ENCODE measurements at places on chromosomes 2 and 18.

DNA sequence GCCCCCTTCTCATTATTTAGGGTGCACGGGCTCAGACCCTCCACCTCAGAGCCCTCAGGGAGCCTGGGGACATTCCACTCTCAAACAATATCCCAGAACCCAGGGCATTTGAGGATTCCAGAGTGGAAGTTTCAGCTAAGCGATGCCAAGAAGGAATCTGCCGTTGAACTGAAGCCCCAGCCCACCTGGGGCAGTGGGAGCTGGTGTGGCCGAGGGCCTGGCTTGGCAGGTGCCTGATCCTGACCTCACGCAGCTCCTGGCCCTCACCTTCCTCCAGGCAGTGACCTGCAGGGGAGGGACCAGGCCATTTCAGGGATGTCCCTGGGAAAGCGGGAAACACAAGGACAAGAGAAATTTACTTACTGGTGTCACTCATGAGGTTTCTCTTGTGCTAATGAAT, 58.2 kb downstream of the ACKR3 start:
- no peak for DNase-seq

GRCh38 chr2:154713675-154714074, 15.2 kb downstream of the KCNJ3 start:
- DNase-seq: no peak

- DNase-seq: no peak
Observed at GRCh38 chr2:29236074-29236473, 120.9 kb downstream of the CLIP4 start.

GRCh38 chr2:101265893-101266499, 13.3 kb downstream of the CNOT11 start:
- DNase-seq: no peak

- DNase-seq: no peak
Observed at GRCh38 chr2:204039298-204039838, 102.8 kb downstream of the ICOS start.

DNA sequence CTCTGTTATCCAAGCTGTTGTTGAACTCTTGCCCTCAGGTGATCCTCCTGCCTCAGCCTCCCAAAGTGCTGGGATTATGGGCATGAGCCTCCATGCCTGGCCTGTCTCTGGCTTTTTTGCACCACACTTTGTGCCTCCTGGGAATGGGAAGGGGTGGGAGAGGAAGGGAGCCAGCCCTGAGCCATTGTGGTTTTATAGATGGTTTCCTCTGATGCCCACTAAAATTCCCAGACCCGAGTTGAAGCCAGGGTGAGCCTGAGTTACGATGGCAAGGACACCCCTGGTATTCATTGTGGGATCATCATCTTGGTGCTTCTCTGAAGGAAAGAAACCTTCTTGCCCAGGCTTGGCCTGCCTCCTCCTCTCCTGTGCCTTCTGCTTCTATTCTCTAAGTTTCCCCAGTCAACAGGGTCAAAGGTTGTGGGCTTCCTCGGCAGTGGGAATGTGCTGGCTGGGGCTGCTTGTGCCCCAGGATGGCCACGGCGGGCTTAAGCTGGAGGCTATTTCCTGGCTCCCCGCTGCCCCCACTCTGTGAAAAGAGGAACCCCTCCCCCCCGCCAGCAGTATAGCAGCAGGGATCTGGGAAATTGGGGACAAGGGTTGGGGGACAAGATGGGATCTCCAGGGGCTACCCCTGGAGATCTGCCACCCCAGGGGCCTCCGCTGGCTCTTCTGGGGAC, 106.2 kb downstream of the STPG4 start:
- no peak for DNase-seq

DNA sequence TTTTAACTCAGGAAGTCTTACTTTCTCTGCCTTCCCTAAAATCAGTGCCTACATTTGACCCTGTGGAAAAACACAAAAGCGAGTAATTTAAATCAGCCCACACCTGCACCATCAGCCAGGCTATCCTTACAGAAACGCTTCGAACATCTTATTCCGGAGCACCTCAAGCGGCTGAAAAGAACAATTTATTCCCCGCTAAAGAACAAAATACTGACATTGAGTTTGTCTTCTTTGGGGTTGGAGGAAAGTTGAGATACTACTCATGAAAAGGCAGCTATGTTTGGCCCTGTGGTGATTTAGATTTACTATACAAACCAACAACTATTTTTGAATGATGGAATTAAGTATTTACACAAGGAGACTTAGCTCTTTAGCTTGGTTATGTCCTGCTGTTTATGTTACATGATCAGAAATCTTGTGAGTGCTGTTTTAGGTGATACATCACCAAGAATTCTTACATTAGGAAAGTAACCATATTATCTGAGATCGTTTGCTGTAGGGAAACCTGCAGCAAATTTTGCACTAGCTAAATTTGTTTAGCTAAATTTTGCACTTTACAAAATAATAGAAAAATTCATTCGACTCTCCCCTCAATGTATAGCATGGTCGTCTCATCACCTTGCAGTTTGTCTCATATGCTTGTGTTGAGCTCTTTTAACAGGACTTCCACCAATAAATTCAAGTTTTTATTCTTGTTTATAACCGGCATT, 158.8 kb upstream of the SIX2 start:
- DNase-seq: no peak

DNA sequence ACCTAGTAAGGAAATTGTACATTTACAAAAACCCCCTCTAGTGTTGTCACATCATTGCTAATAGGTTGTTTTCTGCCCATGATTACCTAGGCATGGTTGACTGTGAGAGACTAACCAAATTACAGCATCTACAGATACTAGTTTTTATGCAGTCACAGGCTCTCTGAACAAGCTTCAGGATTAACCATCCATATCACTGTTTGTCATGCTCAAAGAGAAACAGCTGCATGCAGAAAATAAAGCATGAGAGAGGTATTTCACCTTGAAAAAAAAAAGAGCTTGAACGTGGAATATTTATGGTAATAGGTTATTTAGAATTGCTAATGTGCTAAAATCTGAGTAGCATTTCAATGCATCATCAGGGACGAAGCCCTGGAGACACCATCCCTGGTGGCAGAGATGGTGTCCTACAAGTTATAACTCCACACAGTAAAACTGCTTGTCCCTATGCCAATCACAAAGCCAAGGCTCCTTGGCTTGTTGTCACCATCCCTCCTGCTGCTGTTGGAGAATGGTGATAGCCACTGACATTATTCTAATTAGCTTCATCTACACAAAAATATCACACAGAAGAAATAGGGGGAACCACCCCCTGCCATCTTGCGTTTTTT, 5.4 kb downstream of the NEB start:
- no peak for DNase-seq

GRCh38 chr2:125386074-125386473, 1269.9 kb upstream of the GYPC start:
- no peak for DNase-seq

GRCh38 chr2:240304746-240305161, 130.7 kb upstream of the GPC1 start:
- DNase-seq: no peak

DNA sequence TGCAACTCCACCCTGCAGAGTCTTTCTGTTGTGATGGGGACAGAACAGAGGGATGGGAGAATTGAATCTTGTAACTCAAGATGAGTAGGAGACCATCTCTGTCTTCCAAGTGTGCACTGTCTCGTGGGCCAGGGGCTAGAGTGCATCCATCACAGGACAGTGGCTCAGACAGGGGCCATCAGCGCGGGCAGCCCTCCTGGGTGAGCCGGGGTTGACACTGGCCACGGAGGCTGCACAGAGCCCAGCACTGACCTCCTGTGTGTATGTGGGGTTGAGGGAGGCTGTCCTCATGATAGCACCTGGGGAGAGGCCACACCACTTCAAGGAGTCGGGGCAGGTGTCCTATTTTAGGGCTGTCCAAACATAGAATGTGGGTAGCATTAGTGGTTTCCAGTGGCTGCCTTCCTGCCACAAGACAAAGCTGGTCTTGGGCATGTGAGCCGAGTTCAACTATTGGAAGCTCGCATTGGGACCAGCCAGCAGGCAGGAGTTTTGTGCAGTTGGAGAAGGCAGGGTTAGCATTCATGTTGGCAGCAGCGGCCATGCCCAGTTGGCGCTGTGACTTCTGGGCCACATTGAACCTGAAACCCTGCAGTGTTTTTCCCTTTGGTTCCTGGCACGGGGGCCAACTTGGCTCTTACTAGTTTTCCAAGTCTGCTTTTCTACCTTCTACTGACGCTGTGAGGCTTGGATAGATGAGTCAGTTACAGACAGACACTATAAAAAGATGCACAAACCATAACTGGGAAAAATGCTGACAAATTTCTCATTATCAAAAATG, 45.3 kb downstream of the ACOXL start:
- no peak for DNase-seq

- no peak for DNase-seq
Observed at GRCh38 chr2:58502931-58503330, 261.8 kb upstream of the FANCL start.

DNA sequence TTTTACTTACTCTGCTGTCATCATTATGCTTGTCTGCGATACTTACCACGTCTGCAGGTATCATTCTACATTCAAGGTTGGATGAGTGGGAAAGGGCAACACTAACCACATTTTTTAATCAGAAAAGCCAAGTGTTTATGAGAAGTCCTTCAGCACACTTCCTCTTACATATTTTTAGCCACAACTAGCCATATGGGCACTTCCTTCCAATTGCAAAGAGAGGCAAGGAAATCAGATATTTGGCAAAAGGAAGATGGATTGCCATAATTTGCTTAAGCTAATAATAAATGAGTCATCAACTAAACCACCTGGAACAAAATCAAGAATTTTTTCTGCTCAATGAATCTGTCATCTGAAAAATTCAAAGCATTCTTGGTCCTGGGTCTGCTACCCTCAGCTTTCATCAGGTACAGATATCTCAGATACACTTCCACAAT, 16.7 kb upstream of the MRO start:
- no peak for DNase-seq

- no peak for DNase-seq
Observed at GRCh38 chr2:163135256-163135655, 296.7 kb upstream of the KCNH7 start.

GRCh38 chr2:19990416-19990728, 467 bp upstream of the WDR35 start:
- no peak for DNase-seq

- DNase-seq: no peak
Observed at GRCh38 chr2:232319803-232320442, 58.6 kb upstream of the ALPP start.

DNA sequence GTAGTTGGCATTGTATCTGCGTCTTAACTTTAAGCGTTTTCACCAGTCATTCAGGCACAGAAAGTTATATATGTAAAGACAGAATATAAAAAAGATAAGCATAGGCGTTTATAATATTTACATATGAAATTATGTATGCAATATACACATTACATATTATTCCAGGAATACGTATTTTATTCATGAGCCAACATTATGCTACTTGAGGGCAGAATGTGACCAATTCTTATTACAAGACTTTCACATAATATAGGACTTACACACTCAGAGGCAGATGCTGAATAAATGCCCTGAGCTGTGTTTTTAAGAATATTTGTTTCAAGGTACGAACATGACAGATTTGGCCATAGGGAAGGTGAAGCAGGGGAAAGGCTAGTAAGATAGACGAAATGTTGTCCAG, 874.7 kb downstream of the NRXN1 start:
- DNase-seq: no peak

GRCh38 chr2:224798180-224798579, 82.0 kb upstream of the CCDC195 start:
- no peak for DNase-seq

GRCh38 chr2:63249161-63249560, 198.5 kb downstream of the OTX1 start:
- DNase-seq: no peak

- DNase-seq: no peak
Observed at GRCh38 chr2:54772110-54772509, 48.6 kb downstream of the EML6 start.

DNA sequence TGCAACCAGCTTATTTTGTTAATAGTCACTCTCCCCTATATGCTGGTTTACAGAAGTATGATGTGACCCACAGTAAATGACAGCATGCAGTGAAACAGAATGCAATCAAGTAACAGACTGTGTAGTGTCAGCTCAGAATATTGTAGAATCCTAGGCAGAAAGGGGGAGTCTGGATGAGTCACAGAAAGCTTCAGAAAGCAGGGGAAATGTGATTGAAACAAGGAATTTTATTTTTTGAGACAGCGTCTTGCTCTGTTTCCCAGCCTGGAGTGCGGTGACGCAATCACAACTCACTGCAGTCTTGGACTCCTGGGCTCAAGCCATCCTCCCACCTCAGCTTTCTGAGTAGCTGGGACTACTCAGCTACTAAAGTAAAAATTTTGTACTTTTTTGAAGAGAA, 219.9 kb upstream of the FBXO11 start:
- DNase-seq: no peak

DNA sequence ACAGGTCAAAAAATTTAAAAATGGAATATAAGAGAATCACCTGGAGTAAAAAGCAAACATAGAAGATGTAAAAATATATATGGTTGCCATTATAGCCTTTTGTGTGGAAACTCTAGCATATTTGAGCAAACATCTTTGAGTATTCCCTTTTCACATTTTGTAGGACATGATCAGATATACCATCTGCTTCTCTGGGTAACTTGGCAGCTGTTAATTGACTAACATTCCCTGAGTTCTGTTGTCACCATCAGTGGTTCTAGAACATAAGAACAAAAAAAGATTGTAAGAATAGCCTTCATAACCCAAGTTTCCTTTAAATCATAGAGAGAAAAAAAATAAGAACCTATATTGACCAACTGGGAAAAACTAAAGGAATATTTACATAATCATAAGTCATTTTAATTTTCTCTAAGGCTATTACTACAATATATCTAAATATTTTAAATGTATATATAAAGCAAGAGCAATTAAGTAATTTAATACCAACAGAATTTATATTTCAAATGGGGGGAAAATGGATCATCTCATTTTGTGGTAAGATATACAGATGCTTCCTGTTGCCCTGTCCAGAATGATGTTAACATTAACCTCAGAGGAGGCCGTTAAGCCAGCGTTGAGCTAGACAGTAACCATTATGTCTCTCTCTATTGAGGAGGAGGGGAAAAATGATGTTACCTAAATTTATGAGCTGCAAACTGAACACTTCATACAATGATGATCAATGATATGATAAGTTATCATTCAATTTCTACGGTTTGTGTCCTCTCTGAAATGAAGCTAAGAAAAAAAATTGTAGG, 9.8 kb upstream of the INO80D start:
- DNase-seq: no peak

DNA sequence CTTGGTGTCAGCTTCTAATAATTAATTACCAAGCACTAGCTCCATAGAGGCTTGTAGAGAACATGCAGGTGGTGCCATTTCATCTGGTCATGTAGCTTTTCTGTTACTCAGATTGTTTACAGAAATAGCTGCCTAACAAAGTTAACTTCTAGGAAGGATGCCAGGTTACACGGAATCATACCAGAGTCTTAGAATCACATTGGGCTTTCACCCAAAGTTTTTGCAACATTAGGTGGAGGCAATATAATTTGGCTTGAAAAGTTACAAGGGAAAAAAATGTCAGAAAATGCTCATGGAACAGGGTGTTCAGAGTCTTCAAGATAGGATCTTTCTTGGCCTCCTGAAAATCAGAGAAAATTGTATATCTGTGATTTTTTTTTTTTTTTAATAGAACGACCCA, 135.6 kb downstream of the ARHGAP15 start:
- DNase-seq: no peak

DNA sequence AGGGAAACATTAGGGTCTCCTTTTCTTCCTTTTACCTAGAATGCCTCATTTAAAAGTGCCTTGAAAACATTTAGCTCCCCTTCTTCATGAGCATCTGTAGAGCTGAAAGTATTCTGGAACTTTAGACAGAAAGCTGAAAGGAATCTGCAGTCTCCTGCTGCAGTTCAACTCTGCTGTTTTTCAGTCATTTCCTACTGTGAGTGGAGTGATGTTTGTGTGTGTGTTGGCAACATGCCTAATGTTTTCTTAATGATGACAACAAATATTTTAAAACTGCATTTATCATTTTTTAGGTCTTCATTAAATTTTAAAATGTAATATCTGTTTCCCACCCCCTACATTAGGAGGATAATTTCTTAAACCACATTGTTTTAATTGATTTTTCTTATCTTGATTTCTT, 66.6 kb downstream of the TWSG1 start:
- DNase-seq: no peak
